Right ventricle myocardium superior (tissue), 1 donor: ENCODE measurements at places on chromosomes 5 and 9. TPM values are rescaled to one million over a fixed set of nuclear protein-coding genes. Genes with fewer than 3 reads are reported as not detected.

The PAM gene
- 859 TPM for total RNA-seq

The FBP2 gene
- total RNA-seq, result 0.27 TPM

The FGD3 gene
- total RNA-seq, result 2.7 TPM

The FOXD4 gene
- not detected for total RNA-seq

The TAF11L10 gene
- not detected for total RNA-seq

The PCDHGB4 gene
- 5.8 TPM for total RNA-seq

The PCDHB12 gene
- total RNA-seq, result 1.0 TPM

The RASEF gene
- total RNA-seq, result 0.05 TPM

The HSPB3 gene
- total RNA-seq, result 596 TPM

The CEP72 gene
- 1.7 TPM for total RNA-seq

The FBLL1 gene
- total RNA-seq, result not detected

The GPR21 gene
- total RNA-seq, result not detected

The SUSD3 gene
- total RNA-seq, result 0.56 TPM

The PHF2 gene
- 25.4 TPM for total RNA-seq

The POMT1 gene
- total RNA-seq, result 21.8 TPM

The KIF4B gene
- not detected for total RNA-seq

DNA sequence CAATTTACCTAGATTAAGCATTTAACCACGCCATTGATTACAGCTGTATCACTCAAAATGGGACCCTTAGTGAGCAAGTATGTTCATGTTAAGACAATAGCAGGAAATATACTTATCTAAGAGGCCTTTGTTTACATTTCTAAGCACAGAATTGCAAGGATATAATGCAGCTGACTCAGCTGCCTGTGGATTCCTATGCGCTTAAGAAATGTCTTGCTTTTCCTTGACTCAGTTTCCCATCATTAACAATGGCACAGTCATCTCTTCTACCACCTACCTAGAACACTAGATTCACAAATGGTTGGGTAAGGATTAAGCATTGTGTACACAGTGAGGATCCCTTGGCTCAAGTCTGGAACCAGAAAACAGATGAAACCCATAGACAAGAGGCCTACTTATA lies 163.8 kb downstream of the TSSK1B start:
- no peak for DNase-seq

- no peak for DNase-seq
Observed at GRCh38 chr5:65790371-65791163, 68.6 kb downstream of the NLN start.

GRCh38 chr5:157166214-157167213 lies at the start of gene GARIN3:
GARIN3 (minus strand) TSS chr5:157166264; CDS start chr5:157166168, 96 bp downstream.
- DNase-seq, result no peak

DNA sequence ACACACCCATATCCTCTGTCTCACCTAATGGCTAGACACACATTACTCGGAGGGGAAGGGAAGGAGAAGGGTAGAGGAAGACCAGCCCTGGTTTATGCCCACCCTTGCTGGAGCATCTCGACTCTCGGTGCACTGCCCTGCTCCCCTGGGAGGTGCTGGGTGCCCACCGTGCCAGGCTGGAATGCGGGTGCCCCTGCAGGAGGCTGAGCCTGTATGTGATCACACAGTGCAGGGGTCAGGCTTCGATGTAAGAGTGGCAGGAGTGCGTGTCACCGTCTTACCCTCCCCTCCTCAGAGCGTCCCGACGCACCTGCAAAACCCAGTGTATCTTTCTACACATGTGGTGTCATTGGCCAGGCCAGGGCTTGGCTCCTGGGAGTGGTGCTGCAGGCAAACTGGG lies 7.3 kb upstream of the ACOT12 start:
- no peak for DNase-seq

GRCh38 chr5:38692781-38693527 lies 136.5 kb upstream of the LIFR start:
- DNase-seq, result no peak

GRCh38 chr5:165775111-165775510 lies 2269.7 kb downstream of the MAT2B start:
- DNase-seq, result no peak

DNA sequence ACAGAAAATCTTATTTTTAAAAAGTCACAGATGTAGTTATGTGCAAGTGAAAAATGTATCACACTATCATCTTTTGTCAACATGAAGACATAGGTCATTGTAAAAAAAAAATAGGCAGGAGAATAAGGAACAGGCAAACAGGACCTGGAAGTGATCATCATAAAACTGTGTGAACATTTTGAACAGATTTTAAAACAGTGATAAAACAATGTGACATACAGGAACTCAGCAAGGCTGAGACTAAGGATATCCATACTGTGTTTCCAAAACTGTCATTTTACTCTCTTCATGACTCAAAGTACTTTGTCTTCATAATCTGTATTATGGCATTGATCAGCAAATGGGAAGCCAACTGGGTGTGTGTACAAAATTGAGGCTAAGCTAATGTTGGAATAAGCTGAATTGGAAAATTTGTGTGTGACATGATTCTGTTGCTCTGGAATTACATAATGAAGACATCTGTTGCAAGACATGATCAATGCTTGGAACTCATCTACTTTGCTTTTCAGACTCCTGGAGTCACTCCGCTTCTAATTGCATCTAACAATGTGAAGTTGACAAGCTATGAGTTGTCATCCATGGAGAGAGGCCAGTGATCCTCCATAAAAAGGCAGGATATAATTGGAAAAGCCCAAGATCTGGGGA lies 978.7 kb upstream of the NUDT12 start:
- DNase-seq, result no peak

DNA sequence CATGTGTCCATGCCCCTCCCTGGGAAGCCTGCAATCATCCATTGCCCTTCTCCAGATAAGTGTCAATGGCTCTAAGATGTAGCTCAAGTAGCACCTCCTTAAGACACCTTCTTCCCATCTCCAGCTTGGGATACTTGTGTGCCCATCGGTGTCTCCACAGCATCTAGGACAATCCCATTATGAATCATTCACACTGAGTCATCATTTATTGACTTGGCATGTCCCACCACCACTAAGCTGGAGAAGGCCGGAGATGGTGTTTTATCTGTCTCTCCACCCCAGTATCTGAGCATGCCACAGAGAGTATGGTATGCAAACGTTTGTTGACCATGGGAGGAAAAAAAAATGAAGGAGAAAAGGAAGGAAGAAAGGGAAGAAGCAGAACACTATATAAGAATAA lies 342.2 kb downstream of the TRIM32 start:
- no peak for DNase-seq

- no peak for DNase-seq
Observed at GRCh38 chr5:91867799-91868198, 484.7 kb upstream of the ARRDC3 start.

- DNase-seq, result no peak
Observed at GRCh38 chr9:127229691-127230417, 34.7 kb upstream of the GARNL3 start.

GRCh38 chr9:15222313-15222712 lies 84.7 kb downstream of the TTC39B start:
- DNase-seq, result no peak

DNA sequence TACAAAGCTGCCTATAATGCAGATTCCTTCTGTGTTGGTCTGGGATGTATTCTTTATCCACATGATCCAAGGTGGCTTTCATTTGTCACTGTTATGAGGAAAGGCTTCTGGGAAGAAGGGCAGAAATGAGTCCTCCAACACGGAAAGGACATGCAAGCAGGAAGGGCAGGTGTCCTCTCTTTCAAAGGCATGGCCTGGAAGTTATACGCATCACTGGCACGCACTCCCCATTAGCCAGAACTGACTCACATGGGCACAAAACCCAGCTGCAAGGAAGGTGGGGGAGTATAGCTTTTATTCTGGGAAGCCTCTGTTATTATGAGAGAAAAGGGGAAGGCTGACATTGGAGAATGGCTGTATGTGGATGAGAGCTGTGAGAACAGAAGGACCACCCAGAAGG lies 141.3 kb upstream of the ZNF618 start:
- DNase-seq, result no peak

DNA sequence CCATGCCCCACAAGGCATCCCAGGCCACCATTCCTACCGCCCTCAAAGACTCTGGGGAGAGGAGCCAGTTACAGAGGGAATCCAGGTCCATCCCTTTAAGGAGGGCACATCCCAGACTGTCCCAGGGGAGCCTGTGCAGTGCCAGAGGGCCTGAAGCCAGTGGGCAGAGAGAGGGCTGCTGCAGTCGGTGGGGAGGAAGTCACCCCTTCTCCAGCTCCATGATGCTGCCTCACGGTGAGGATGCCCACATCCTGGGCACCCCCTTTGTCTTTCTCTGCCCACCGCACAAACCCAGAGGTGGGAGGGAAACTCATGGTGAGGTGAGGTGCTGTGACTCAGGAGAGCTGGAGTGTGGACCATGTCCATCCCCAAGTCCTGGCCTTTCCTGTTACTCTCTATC lies 26.2 kb upstream of the ANKRD33B start:
- DNase-seq, result no peak

DNA sequence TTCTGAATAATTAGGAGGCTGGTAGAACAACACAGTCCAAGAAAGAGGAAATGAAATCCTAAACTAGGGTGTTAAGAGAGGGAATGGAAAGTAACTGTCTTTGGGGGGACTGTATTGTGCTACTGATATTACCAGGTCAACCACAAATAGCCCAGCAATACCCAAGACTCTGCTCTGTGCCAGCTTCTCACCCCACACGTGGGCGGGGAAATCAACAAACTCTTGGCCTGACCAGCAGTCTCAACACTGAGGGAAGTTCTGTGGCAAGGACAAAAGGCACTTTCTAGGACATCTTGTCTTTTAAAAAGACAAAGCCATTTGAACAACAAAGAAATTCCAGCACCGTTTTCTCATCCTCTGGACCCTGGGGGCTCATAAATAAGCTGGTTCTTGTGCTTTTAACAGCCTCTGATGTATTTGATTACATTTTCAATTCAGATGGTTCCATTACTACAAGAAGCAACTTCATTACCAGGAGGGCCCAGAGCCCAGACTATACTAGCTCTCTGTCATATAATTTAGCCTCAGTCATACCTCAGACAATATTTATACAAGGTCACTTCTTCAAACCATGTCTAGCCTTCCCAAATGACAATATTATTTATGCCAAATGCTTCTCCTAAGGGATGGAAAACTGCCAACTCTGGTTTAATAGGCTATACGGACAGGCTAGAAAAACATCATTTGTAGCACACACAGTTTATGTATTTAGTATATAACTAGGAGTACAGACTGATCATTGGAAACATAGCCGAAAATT lies 297.8 kb downstream of the CWC27 start:
- no peak for DNase-seq

GRCh38 chr5:73899055-73899454 lies 273.1 kb downstream of the ARHGEF28 start:
- DNase-seq, result no peak

GRCh38 chr9:87713278-87713987 lies 12.5 kb upstream of the CTSL start:
- DNase-seq, result peak; percentile 88

GRCh38 chr5:105033637-105034400 lies 1471.2 kb upstream of the NUDT12 start:
- DNase-seq, result no peak

- DNase-seq, result no peak
Observed at GRCh38 chr9:87891754-87892153, 9.1 kb downstream of the SPATA31E1 start.

GRCh38 chr5:135255461-135256178 lies 143.4 kb downstream of the MACROH2A1 start:
- DNase-seq, result no peak

GRCh38 chr5:50853151-50853550 lies 186.7 kb downstream of the PARP8 start:
- DNase-seq, result no peak

GRCh38 chr5:179763215-179763945 lies 30.4 kb upstream of the LTC4S start:
- peak; percentile 60 for DNase-seq

DNA sequence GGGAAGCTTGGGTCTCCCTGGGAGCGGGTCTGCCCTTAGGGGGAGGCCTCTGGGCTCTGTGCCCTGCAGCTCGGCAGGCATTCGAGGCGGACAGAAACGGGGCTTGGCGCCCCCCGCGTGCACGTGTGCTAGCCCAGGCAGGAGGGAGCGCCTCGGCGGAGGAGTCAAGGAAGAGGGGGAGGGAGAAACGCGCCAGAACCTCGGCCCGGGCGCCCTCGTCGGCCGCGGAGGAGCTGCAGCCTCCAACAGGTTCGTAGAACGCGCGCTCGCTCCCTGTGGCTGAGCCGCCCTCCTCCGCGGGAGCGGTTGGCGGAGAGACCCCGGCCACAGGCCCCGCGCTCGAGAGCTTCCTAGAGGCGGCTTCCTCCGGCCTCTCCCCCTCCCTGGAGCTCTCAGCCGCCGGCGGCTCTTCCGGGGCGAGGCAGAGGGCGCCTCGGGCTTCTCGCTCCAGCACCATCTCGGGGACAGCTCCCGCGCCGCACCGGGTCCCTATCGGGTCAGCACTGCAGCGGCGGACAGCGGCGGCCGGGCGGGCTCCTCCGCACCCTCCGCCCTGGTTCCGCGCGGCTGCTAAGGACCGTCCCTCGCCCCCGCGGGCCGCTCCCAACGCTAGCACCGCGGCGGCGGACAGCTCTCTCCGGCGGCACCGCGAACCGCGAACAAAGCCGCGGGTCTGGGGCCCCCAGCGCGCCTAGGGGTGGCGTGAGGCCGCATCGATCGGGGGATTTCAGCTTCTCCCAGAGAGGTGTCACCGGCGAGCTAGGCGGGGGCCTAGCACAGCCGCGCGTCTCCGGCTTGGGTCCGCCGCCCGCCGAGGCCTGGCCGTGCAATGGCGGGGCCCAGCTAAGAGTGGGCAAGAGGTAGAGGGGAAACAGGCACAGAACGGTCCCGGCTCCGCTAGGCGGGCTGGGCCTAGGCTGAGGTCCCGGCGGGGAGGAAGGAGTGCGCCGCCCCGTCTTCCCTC lies 74.6 kb upstream of the CPLX2 start:
- peak; percentile 86 for DNase-seq

DNA sequence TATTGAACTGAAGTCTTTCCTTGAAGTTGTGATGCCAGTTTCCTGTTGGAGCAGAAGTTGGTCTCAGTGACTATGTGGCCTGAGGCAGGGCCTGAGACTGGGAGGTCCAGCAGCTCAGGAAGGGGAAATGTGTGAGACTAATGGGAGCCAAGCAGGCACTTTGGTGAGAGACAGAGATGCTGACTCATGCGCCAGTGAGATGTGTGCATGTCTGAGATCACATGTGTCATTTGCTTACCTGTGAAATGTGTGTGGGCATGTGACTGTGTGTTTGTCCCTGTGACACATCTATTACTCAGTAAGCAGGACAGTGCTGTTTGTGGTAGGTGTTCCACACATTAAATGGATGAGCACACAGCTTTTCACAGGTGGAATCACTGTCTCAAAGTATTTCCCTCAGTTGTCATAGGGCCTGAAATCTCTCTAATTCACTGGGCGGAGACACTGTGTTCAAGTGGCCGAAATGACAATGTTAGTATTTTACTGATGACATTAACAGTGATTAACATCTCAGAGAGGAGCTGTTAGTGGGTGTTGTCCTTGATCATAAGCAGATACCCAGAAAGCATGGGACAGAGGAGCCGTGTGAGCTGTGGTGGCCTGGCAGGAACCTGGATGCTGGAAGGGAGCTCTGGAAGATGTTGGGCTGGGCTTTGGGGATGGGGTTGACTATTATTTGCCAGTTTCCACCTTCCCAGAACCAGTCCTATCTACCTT lies 7.4 kb downstream of the NPR2 start:
- DNase-seq, result no peak

DNA sequence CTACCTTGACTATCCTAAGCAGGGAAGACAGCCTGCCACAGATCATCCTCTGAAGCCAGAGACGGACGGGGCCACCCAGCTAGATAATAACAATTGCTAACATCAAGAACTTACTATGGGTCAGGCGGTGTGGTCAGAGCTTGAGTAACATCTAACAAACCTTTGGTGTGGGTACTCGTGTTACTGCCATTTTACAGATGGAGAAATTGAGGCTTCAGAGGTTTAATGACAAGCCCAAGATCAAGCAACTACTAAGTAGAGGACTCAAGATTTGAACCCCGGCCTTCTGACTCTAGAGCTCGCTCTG lies 16.7 kb upstream of the ARSI start:
- no peak for DNase-seq

GRCh38 chr9:27125030-27125429 lies 16.0 kb downstream of the TEK start:
- peak; percentile 73 for DNase-seq
